ENCODE measurements at places on chromosomes 12 and 14.

GRCh38 chr12:130695061-130695460 lies 21.0 kb downstream of the RIMBP2 start:
- no peak overlapping the region for H3K4me3 ChIP-seq
- H3K4me1 ChIP-seq = no peaks in the 10 kb centered on the region
- H3K27me3 ChIP-seq = no peaks in the 10 kb centered on the region
- H3K36me3 ChIP-seq = no peaks in the 10 kb centered on the region
- no peak overlapping the region for H3K27ac ChIP-seq

- H3K27me3 ChIP-seq = no peaks in the 10 kb centered on the region
- H3K27ac ChIP-seq = no peak overlapping the region
- H3K4me1 ChIP-seq = no peaks in the 10 kb centered on the region
- no peak for DNase-seq
Measured at GRCh38 chr14:36450550-36450949, 69.5 kb downstream of the NKX2-1 start.

GRCh38 chr14:61031026-61031425 lies 50.0 kb downstream of the SLC38A6 start:
- H3K36me3 ChIP-seq = no peaks in the 10 kb centered on the region
- no peaks in the 10 kb centered on the region for H3K4me1 ChIP-seq
- DNase-seq = no peak
- H3K4me3 ChIP-seq = no peak overlapping the region

DNA sequence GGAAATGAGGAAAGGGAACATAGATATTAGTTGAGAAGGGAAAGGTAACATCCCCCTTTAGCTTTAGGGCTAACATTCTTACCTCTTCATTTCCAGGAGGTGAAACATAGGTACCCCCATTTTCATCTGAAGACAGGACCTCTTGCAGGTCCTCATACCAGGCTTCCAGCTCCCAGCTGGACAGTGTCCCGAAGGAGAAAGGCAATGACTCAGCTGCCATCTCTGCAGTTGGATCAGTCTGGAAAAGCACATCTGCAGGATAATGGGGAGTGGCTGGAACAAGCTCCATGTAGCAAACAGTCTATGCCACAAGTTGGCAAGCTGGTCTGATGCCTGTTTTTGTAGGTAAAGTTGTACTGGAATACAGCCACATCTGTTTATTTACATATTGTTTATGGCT lies 3.1 kb downstream of the DDIT3 start:
- peaks cover 49% of the 10 kb centered on the region for H3K36me3 ChIP-seq
- H3K4me1 ChIP-seq = peaks cover 24% of the 10 kb centered on the region
- no peak for DNase-seq

- DNase-seq = no peak
- no peak overlapping the region for H3K4me3 ChIP-seq
- no peak overlapping the region for H3K27ac ChIP-seq
- no peaks in the 10 kb centered on the region for H3K27me3 ChIP-seq
Measured at GRCh38 chr12:97758586-97758985, 296.0 kb downstream of the RMST start.

DNA sequence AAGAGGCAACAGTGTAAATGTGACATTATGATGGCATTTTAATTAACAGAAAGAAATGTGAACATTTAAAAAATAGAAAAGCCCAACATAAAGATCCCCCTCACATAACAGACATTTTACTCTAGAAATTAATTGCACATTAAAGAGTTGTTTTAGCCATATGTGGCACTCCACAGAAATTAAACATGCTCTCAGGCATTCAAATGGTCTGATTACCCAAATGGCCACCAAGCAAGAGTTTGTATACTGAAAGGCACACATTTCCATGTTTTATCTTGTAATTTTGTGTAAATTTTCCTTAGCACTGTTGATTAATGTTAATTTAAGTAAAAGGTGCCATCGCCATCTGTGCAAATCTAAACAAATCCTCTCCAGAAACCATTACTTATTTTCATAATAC lies 43.5 kb downstream of the GTF2A1 start:
- H3K36me3 ChIP-seq = peaks cover 9% of the 10 kb centered on the region
- no peaks in the 10 kb centered on the region for H3K27me3 ChIP-seq
- H3K4me1 ChIP-seq = no peaks in the 10 kb centered on the region
- H3K4me3 ChIP-seq = no peak overlapping the region

GRCh38 chr12:101670007-101670671 lies 27.3 kb upstream of the CHPT1 start:
- H3K27ac ChIP-seq = no peak overlapping the region
- no peaks in the 10 kb centered on the region for H3K27me3 ChIP-seq
- H3K4me1 ChIP-seq = no peaks in the 10 kb centered on the region
- no peak for DNase-seq
- H3K4me3 ChIP-seq = no peak overlapping the region
